A673 (cell line): ENCODE measurements at places on chromosomes 6 and 20. TPM values are rescaled to one million over a fixed set of nuclear protein-coding genes. Genes with fewer than 3 reads are reported as not detected.

GRCh38 chr20:49214571-49214970, 4.6 kb upstream of the DDX27 start:
- DNase-seq: no peak
- H3K4me3 ChIP-seq: no peak overlapping the region

DNA sequence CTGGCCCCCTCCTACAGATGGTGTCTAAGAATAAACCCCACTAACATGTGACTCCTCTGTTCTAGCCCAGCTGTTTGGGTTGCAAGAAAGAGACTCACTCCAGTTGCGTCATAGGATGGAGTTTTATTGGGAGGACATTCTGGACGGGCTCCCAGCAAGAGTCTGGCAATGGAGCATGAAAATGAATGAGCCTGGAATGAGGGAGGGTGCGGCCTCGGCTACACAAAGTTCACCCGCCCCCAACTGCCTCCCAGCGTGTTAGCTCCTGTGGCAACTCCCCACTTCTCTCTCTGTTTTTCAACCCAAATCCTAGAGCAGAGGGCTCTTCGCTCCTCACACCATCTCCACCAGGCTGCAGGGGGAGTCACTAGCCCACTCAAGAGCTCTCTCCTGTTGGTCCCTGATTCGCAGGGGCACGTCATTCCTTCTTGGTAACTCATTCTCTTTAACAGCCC, 5.1 kb upstream of the ADAM33 start:
- DNase-seq: peak; percentile 52
- no peak overlapping the region for H3K27ac ChIP-seq
- H3K27me3 ChIP-seq: no peaks in the 10 kb centered on the region
- H3K4me3 ChIP-seq: no peak overlapping the region
- peaks cover 4% of the 10 kb centered on the region for H3K4me1 ChIP-seq

DNA sequence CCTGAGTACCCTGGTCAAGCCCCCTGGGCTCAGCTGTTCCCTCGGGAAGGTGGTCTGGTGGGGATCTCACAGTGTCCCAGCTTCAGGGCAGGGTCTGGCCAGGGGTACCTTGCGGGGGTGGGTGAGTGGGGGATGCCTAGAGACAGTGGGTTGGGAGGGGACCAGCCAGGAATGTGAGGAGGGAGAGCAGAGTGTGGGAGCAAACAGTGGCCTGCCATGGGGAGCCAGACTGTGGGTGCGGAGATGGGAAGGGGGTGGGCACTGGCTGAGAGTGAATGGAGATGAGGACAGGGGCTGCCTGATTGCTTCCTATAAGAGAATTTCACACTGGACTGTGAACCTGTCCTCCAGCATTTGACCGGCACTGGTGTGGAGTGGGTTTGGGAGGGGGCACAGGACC, 95.1 kb downstream of the VEGFA start:
- peaks cover 53% of the 10 kb centered on the region for H3K4me1 ChIP-seq
- no peaks in the 10 kb centered on the region for H3K36me3 ChIP-seq
- DNase-seq: no peak
- no peaks in the 10 kb centered on the region for H3K27me3 ChIP-seq
- peak overlapping the region; percentile 90 for H3K27ac ChIP-seq

- H3K27me3 ChIP-seq: peaks cover 11% of the 10 kb centered on the region
- DNase-seq: no peak
- H3K4me1 ChIP-seq: peaks cover 15% of the 10 kb centered on the region
- H3K4me3 ChIP-seq: peak overlapping the region; percentile 68
- H3K27ac ChIP-seq: no peak overlapping the region
Measured at GRCh38 chr6:111871207-111871606, 2.0 kb downstream of the FYN start.

DNA sequence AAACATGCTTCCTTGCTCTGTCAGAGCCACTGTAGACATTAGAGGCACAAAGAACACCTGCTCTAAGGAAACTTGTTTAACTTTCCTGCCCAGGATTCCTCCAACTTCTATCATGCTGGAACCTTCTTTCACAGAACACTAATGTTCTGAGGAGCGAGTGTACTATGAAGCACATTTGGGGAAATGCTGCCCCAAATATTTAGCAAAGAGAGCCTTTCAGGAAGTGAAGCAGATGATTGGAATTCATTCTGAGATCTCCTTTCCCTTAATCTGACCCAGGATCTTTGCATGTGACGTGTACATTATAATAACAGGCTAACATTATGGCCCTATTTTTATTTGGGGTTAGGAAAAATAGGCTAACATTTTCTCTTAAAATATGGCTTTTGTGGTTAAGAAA, 21.0 kb upstream of the FYN start:
- no peaks in the 10 kb centered on the region for H3K27me3 ChIP-seq
- H3K4me3 ChIP-seq: no peak overlapping the region
- H3K27ac ChIP-seq: no peak overlapping the region

DNA sequence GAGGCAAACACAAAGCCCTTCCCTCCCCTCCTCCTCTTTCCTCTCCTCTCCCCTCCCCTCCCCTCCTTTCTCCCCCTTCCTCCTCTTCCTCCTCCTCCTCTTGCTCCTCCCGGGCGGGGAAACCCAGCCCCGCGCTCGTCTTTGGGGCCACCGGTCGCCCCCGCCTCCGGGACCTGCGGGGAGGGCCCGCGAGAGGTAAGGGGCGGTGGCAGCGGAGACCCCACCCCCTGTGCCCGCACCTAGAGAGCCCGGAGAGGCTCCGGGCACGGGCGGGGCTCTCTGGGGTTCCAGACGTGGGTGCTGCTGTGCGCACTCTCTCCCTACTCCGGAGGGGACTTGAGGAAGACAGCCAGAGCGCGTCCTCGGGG, at the start of gene RIN2:
Gene RIN2, plus strand, starts transcription at position 126 of the 368 bp plus-strand sequence. CDS start 131,344 bp downstream, outside the sequence.
- H3K4me3 ChIP-seq: peak within 1 kb of the TSS; percentile 75
- peak within 1 kb of the TSS; percentile 89 for H3K27ac ChIP-seq
- DNase-seq: no peak
- H3K27me3 ChIP-seq: no peaks in the 10 kb centered on the region
- no peaks in the 10 kb centered on the region for H3K36me3 ChIP-seq

DNA sequence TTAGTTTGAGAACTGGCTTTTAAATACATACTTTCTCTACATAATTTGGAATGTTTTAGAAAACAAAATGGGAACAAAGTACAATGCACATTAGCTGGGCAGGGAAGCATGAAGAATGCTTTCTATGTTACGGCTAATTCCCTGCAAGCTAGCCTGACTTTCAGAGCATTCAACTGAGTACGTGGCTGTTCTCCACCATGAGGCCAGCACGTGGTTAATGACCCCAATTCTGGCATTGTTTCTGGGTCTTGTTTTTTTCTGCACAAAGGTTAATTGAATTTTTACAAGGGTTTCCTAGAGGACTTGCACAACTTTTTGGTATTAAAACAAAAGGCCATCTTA, 208.6 kb upstream of the AGPAT4 start:
- H3K27me3 ChIP-seq: no peaks in the 10 kb centered on the region
- H3K4me3 ChIP-seq: no peak overlapping the region
- no peak overlapping the region for H3K27ac ChIP-seq
- no peaks in the 10 kb centered on the region for H3K36me3 ChIP-seq
- no peak for DNase-seq

DNA sequence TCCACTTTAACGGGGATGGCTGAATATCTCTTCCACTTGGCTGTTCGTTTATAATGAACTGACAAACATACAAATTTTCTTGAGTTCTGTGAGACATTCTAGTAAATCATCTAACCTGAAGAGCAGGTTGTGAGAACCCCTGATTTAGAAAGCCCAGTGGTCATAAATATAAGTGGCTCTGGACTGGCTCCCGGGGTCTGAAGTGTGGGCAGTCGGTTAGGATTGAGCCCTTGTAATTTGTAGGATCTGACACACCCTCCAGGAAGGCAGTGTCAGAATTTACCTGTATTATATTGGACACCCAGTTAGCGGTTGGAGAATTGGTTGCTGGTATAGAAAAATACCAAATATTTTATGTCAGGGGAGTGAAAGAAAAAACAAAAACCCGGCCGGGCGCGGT, 6.8 kb upstream of the GMEB2 start:
- DNase-seq: no peak
- no peaks in the 10 kb centered on the region for H3K36me3 ChIP-seq
- no peak overlapping the region for H3K27ac ChIP-seq
- H3K4me1 ChIP-seq: no peaks in the 10 kb centered on the region
- H3K27me3 ChIP-seq: no peaks in the 10 kb centered on the region

Gene BCAS1
- total RNA-seq: 1.4 and 2.6 TPM in 2 replicates

Gene GGTLC1
- not detected in 2 replicates for total RNA-seq

GRCh38 chr6:170092826-170093225, 198.1 kb downstream of the DLL1 start:
- no peaks in the 10 kb centered on the region for H3K4me1 ChIP-seq
- DNase-seq: no peak
- no peak overlapping the region for H3K27ac ChIP-seq
- H3K4me3 ChIP-seq: no peak overlapping the region
- no peaks in the 10 kb centered on the region for H3K27me3 ChIP-seq
- H3K36me3 ChIP-seq: no peaks in the 10 kb centered on the region

- DNase-seq: no peak
- H3K4me3 ChIP-seq: no peak overlapping the region
- no peaks in the 10 kb centered on the region for H3K36me3 ChIP-seq
- H3K4me1 ChIP-seq: no peaks in the 10 kb centered on the region
- H3K27ac ChIP-seq: no peak overlapping the region
Measured at GRCh38 chr20:31918466-31919105, 33.3 kb downstream of the PDRG1 start.

Gene TFEB
- total RNA-seq: 1.8 and 2.8 TPM in 2 replicates

GRCh38 chr20:37381621-37382471, 35.9 kb downstream of the SRC start:
- H3K27me3 ChIP-seq: no peaks in the 10 kb centered on the region
- no peak overlapping the region for H3K4me3 ChIP-seq
- no peaks in the 10 kb centered on the region for H3K4me1 ChIP-seq
- no peak for DNase-seq
- H3K27ac ChIP-seq: no peak overlapping the region

DNA sequence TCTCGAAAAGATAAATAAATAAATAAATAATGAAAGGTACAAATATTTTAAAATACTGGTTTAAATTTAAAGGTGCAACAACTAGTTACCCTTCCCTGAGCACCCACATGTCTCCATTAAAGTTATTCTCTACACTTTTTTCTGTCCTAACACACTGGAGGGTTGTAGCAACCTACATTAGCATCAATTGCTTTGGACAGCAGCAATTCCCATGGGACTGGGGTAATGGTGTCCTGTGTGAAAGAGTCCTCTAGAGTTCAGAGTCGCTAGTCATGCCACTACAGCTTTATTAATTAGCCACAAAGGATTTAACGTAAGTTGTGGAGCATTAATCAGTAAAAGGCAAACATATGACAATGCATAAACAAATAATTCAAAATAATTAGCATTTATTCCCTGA, 14.1 kb upstream of the CD24 start:
- H3K4me1 ChIP-seq: no peaks in the 10 kb centered on the region
- H3K27me3 ChIP-seq: no peaks in the 10 kb centered on the region
- H3K4me3 ChIP-seq: no peak overlapping the region

- peak overlapping the region; percentile 28 for H3K27ac ChIP-seq
- no peaks in the 10 kb centered on the region for H3K36me3 ChIP-seq
- H3K4me1 ChIP-seq: peaks cover 9% of the 10 kb centered on the region
Measured at GRCh38 chr6:54981647-54982046, 135.1 kb downstream of the FAM83B start.

Gene C2
- 0.56 and 1.2 TPM in 2 replicates for total RNA-seq

DNA sequence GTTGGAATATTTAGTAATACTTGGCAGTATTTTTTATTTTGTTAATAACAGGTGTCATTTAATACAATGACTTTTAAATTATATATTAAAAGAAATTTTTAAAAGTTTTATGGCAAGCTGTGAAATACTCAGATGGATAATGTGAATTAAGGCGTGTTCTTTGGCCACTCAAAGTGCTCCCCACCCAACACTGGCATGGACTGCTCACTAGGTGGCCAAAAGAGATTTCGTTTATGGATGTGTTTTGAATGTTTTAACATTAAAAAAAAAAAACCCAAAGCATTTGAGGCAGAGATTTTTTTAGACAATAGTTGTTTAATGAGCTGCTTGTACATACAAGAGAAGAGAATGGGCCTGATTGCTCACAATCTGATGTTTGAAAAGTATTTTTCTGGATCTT, 86.5 kb downstream of the QKI start:
- H3K4me3 ChIP-seq: no peak overlapping the region
- H3K4me1 ChIP-seq: no peaks in the 10 kb centered on the region
- no peak overlapping the region for H3K27ac ChIP-seq
